Effector CD4-positive, alpha-beta T cell (primary cell): ENCODE measurements at places on chromosomes 11 and 22.
A peak's percentile ranks its signal among the peaks of the same experiment; 100 is the strongest.

DNA sequence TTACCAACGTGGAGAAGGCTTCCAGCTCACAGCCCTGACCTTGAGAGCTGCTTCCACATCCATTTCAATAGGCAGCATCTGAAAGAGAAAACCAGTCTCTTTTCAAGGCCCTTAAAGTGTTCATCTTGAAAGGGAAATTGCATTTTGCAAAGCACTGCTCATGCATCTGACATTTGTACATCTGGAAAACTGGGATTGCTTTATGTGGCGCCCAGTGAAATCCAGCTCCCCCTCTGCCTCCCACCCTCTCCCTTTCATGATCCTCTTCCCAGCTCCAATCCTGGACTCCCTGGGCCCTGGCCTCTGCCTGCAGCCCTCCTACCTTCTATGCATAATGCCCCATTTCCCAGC lies 17.4 kb downstream of the TP53AIP1 start:
- DNase-seq, result no peak

DNA sequence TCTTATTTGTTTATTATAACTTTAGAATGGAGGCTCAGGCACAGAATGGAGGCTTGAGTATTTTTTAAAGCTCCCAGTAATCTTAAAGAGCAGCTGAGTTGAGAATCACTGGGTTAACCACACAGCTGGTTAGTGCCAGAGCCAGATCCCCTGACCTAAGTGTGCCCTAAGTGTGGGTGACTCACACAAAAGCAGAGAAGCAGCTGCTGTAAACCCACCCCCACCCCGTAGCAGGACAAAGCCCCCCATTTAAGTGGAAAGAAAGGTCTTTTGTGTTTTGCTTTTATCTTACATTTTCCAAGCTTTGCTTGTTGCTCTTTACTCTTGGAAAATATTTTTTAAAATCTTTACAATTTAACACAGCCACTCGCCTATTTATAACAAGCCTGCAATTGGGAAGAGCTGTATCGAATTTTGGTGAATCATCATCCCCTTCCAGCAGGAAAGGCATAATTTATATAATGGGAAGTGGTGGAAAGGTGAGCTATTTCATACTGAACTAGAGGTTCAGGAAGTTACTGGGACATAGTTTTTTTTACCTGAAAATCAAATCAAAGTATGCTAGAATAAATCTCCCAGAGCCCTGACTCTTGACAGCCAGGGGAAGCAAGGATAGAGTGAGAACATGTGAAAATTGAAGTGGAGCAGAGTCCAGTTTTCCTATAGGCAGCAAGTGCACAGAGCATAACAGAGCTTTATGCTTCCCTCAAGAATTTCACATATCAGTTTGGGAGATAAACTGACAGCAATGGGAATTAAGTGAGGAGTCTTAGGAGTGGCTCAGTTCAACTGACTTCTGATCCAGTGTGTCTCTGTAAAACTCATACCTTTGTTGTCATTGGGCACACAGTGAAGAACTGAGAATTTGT lies 405.7 kb downstream of the AASDHPPT start:
- no peak for DNase-seq

DNA sequence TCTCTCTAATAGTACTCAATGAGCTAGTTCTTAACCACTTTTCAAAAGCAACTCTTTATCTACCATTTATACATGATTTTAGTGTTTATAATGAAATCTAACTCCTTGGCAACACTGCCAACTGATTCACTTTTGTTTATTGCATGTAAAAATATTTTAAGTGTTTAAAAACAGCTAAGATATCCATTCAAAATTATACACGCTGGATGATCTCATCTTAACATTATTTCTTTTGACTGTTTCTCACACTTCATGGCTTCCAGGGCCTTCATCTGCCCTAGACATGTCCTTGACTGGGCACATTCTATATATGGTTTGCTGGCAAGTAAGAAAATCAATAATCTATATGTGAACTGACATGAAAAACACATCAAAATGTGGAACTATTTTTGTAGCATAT lies 414.6 kb upstream of the LUZP2 start:
- DNase-seq, result no peak

DNA sequence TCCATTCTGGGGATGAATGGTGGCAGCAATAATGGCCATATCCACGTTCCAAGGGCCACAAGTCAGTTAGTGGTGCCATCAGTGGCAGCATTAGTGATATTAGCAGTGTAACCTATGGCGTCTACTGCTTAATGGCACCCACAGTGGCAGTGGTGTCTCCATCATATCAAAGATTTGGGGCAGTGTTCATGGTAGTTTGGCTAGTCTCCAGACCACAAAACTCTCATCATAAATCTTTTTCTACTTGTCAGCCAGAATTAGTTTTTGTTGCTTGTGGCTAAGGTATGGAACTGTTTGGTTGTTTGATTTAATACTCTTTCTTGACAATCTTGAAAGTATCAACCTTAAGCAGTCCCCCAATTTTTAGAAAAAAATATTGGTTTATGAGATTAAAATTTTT lies 45.1 kb upstream of the DEUP1 start:
- no peak for DNase-seq

GRCh38 chr22:46106279-46107022 lies 43.9 kb upstream of the PPARA start:
- no peak for DNase-seq

DNA sequence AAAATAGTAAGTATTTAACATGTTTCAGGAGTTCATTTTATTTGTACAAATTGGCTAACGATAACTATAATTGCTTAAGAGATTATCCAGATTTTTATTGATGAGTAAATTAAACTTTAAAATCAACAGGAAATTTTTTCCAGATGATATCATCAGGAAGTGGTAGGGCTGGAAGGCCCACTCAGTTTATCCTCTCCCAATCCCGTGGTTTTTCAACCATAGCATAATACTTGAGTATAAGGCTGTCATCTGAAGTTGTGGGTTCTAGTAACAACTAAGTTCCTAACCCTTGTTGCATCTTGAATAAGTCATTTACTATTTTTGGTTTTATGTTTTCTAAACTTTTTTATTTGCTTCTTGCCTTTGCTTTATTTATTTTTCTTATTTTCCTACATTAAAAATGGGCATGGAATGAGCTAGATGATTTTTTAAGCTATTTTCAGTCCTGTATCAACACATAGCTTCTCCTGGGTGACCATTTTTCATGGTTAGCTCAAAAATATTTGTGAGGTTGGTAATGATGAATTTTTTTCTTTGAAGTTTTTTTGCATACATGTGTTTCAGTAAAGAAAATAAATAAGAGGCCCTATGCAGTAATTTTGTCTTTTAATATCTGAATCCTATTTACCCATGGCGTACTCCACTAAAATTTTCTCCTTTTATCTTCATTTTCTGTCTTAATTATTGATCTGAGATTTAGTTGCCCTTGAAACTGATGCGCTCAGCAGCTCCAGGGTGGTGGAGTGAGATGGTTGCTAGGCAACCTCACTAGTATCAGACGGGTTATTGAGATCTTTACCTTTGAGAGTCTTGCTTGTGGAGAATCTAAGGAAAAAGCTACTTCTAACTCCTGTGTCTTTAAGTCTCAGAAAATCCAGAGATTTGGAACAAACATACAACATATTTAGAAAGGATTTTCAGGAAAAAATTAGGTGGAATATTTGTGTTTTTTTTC lies 452.0 kb upstream of the CCDC179 start:
- no peak for DNase-seq

GRCh38 chr11:92475819-92476218 lies 251.2 kb downstream of the FAT3 start:
- DNase-seq, result no peak

- no peak for DNase-seq
Measured at GRCh38 chr11:35049859-35050531, 89.0 kb upstream of the CD44 start.

DNA sequence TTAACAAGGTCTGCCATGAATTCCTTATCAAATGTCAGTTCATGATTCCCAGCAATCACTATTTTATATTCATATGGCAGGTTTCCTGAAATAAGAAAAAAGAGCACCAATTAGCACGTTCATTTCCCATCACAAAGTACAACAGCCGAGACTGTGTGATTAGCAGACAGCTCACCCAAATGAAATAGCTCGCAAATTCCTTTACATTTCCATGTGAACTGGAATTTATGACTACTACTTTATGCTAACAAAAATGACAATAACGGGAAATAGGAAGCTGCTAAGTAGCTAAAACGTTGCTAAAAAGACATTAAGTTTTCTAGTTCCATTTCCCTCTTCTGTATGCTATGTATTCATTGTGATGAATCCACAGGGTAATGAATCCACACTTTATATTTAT lies 90.7 kb downstream of the MPPED2 start:
- DNase-seq, result no peak

- DNase-seq, result no peak
Measured at GRCh38 chr11:5291207-5291838, 10.4 kb downstream of the OR51B4 start.

GRCh38 chr11:59184691-59185339 lies 12.9 kb downstream of the DTX4 start:
- no peak for DNase-seq

GRCh38 chr11:10669258-10670033 lies 24.1 kb downstream of the IRAG1 start:
- DNase-seq, result no peak

DNA sequence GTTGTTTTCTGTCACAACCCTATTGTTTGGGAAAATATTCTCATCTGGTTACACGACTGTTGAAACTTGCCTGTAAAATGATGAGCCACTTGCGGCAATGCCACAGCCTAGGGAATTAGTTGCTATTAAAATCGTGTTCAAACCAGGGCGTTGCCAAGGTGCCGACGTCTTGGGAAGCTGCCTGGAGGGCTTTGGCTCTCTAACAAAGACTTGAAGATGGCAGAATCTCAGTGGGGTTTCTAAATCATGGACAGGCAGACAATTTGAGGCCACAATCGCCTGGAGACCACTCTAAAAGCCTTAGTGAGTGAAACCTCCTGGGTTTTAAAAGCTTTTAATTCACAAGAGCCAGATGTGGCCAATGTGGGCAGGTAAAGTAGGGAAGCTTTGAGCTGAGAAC lies 117.2 kb upstream of the BMAL1 start:
- DNase-seq, result no peak

- no peak for DNase-seq
Measured at GRCh38 chr11:29989174-29989970, 27.5 kb downstream of the KCNA4 start.

GRCh38 chr11:114466742-114467141 lies 27.5 kb downstream of the REXO2 start:
- no peak for DNase-seq

DNA sequence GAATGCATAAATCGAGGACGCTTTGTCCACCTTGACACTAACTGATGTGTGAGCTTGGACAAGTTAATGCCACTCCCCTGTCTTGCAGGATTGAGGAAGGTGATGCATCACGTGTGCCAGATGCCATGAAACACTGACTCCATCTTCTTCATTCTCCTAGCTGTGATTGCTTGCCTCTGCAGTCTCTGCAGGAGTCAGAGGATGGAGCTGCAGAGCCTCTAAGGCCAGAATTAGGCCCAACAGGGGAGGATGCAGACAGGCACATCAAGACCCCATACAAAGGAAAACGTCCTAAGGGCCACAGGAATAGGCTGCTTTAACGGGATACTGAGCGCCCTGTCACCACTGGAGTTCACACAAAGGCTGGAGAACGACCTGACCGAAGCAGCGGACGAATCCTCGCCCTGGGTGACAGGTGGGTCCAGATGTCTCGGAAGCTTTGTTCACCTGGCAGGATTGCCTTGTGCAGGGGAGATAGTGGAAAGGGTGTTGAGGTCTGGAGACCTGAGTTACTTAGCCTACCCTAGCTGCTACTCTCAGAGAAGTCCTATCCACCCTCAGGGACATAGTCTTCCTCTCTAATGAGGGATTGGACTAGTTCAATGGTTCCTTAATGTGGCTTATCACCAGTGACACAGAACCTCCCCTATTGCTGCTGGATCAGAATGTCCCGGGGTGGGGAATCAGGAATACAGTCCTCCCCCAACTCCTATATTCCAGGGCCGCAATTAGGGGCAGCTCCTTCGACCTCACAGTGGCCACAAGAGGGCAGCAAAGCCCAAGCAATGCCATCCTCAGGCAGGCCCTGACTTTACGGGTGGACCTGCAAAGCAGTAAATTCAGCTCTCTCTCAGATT lies 32.4 kb downstream of the DBX1 start:
- peak; percentile 71 for DNase-seq
